ENCODE measurements at places on chromosomes 1 and 21. TPM values are rescaled to one million over a fixed set of nuclear protein-coding genes. Genes with fewer than 3 reads are reported as not detected.

DNA sequence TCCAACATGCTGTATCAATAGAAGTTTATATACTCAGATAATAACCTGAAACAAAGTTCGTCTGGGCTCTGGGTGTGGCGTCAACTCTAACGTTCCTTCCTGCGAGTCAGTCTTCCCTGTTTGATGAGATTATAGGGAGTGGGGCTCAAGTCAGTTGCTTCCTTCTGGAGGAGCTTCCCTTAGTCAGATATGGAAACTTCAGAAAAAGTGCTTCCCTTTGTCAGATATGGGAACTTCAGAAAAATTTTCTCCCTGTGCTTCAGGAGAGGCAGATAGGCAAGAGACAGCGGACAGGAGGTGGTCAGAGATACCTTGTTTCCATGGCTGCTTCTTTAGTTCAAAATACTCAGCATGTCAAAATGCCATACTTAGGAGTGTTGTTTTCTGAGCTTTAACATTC, 51.1 kb upstream of the PRDX6 start:
- DNase-seq, result no peak

- DNase-seq, result no peak
Observed at GRCh38 chr21:15255261-15255660, 190.5 kb upstream of the NRIP1 start.

DNA sequence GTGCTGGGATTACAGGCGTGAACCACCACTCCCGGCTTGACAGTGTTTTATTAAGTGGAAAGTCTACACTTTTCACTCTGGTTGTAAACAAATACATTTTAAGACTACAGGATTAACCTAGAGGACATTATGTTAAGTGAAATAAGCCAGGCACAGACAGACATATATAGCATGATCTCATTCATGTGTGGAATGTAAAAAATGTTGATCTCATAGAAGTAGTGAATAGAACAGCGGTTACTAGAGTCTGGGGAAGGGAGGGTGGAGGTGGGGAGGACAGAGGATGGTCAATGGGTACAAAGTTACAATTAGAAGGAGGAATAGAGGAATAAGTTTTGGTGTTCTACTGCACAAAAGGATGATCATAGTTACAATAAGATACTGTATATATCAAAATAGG, 16.9 kb downstream of the CTH start:
- no peak for DNase-seq

GRCh38 chr21:18603261-18603660, 199.7 kb upstream of the TMPRSS15 start:
- no peak for DNase-seq

GRCh38 chr1:175169286-175170018, 23.1 kb downstream of the KIAA0040 start:
- DNase-seq, result no peak

DNA sequence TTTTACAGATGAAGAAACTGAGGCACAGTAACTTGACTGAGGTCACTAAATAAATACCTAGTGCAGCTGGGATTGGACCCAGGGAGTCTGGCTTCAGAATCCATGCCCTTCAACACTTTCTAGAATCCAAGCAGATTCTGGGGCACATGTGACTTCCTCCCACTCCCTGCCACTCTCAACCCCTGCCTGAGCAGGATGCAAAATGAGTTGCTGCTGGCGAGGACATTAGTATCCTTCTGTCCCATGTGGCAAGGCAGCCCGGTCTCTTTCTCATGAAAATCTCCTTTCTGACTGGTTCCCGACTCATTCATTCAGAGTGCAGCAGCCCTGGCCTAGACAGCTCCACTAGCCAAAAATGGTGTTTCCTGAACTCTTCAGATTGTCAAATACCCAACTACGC, 28.4 kb downstream of the TNNT2 start:
- no peak for DNase-seq

DNA sequence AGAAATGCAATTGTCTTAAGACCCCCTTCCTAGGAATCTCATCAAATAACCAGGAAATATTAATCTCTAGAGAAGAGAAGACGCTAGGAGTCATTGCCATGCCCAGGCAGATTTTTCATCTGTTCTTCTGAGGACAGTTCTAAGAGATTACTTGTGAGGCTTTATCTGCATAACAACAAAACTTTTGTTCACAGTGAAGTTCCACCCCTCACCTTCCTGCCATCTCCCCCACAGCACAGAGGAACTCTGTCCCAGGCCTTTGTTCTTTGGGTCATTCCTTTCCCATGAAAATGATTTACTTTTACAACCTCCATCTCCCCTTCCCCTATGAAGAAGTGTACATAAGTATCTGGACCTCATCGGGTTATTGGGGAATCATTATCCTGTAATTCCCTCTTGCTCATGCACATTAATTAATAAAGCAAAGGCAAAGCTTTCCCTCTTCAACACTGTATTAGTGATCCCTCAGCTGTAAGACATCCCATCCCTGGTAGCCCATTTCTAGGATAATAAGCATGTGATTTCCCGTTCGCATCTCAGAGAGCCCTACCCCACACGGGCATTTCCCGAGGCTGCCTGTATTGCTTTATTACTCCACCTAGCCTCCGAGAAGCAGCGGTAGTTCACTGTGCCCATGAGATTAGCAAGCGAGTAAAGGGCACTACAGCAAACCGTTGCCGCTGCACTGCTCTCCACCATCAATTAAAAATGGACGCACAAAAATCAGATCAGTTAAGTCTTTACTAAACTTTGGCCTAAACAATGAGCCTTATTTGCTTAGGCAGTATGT, 384.4 kb upstream of the CAMK1G start:
- no peak for DNase-seq

- no peak for DNase-seq
Observed at GRCh38 chr1:45971335-45971734, 161.1 kb downstream of the PIK3R3 start.

Gene PLA2G5
- 1.4 TPM for total RNA-seq

Gene HJV
- total RNA-seq, result not detected

Data from upper lobe of left lung (tissue), 6 donors.